H4 (cell line): ENCODE measurements at places on chromosomes 2 and 18. TPM values are rescaled to one million over a fixed set of nuclear protein-coding genes. Genes with fewer than 3 reads are reported as not detected.

INPP1 gene
- 6.5 and 15.1 TPM in 2 replicates for total RNA-seq

VIL1 gene
- total RNA-seq: not detected in 2 replicates

IL1F10 gene
- not detected in 2 replicates for total RNA-seq

UGT1A8 gene
- total RNA-seq: not detected in 2 replicates

REG3A gene
- not detected in 2 replicates for total RNA-seq

YES1 gene
- 95.7 and 101 TPM in 2 replicates for total RNA-seq

SPC25 gene
- total RNA-seq: 31.9 and 42.2 TPM in 2 replicates

VAMP5 gene
- total RNA-seq: 0.77 and 1.8 TPM in 2 replicates

ARHGAP28 gene
- total RNA-seq: 26.4 and 32.3 TPM in 2 replicates

CBLN2 gene
- total RNA-seq: 15.2 and 16.5 TPM in 2 replicates

C2orf49 gene
- 12.1 and 18.1 TPM in 2 replicates for total RNA-seq

SCYGR2 gene
- not detected in 2 replicates for total RNA-seq

KRTCAP3 gene
- total RNA-seq: not detected in 2 replicates

ABCG5 gene
- total RNA-seq: not detected in 2 replicates

MORN2 gene
- 37.9 and 48.7 TPM in 2 replicates for total RNA-seq

RGPD4 gene
- not detected in 2 replicates for total RNA-seq

MYCN gene
- 0.66 TPM in 1 of 2 replicates, not detected in the other for total RNA-seq

EPC2 gene
- 6.6 and 11.3 TPM in 2 replicates for total RNA-seq

SPP2 gene
- total RNA-seq: not detected in 2 replicates

PSMA8 gene
- total RNA-seq: not detected in 2 replicates

ICOS gene
- total RNA-seq: not detected in 2 replicates

COL4A4 gene
- 0.17 and 0.18 TPM in 2 replicates for total RNA-seq

MALL gene
- 0.10 TPM in 1 of 2 replicates, not detected in the other for total RNA-seq

C2orf68 gene
- total RNA-seq: 18.8 and 20.1 TPM in 2 replicates

PIKFYVE gene
- 11.8 and 16.0 TPM in 2 replicates for total RNA-seq

GYPC gene
- total RNA-seq: 72.3 and 84.6 TPM in 2 replicates

PLCD4 gene
- 0.29 and 1.3 TPM in 2 replicates for total RNA-seq

ABCA12 gene
- total RNA-seq: 0.02 and 0.04 TPM in 2 replicates

EVX2 gene
- total RNA-seq: not detected in 2 replicates

DOK6 gene
- total RNA-seq: 3.4 and 8.6 TPM in 2 replicates

TMEM17 gene
- 2.6 and 2.8 TPM in 2 replicates for total RNA-seq

UGT1A4 gene
- total RNA-seq: 0.04 TPM in 1 of 2 replicates, not detected in the other

TDRD15 gene
- 0.15 TPM in 1 of 2 replicates, not detected in the other for total RNA-seq

SKOR2 gene
- total RNA-seq: not detected in 2 replicates

CD226 gene
- total RNA-seq: 0.02 and 0.23 TPM in 2 replicates

NLRC4 gene
- not detected in 2 replicates for total RNA-seq

SH3RF3 gene
- 0.45 and 0.87 TPM in 2 replicates for total RNA-seq

DNER gene
- 7.1 and 8.7 TPM in 2 replicates for total RNA-seq

ANKRD30B gene
- total RNA-seq: 0.08 and 0.33 TPM in 2 replicates

DPP10 gene
- 0.04 and 0.64 TPM in 2 replicates for total RNA-seq

FTCDNL1 gene
- total RNA-seq: 2.3 and 5.9 TPM in 2 replicates

IL36G gene
- not detected in 2 replicates for total RNA-seq

KLHL30 gene
- total RNA-seq: not detected in 2 replicates

UGT1A10 gene
- not detected in 2 replicates for total RNA-seq

KIF3C gene
- 3.5 and 3.7 TPM in 2 replicates for total RNA-seq

PNO1 gene
- 26.4 and 28.8 TPM in 2 replicates for total RNA-seq

ARHGEF4 gene
- 1.2 and 1.4 TPM in 2 replicates for total RNA-seq

IL37 gene
- not detected in 2 replicates for total RNA-seq

ASB18 gene
- total RNA-seq: not detected in 2 replicates

CHPF gene
- 53.9 and 85.6 TPM in 2 replicates for total RNA-seq
